NCI-H460 (cell line): ENCODE measurements at places on chromosomes 3 and 15. TPM values are rescaled to one million over a fixed set of nuclear protein-coding genes. Genes with fewer than 3 reads are reported as not detected.

Gene HGD
- 1.3 and 2.2 TPM in 2 replicates for total RNA-seq

DNA sequence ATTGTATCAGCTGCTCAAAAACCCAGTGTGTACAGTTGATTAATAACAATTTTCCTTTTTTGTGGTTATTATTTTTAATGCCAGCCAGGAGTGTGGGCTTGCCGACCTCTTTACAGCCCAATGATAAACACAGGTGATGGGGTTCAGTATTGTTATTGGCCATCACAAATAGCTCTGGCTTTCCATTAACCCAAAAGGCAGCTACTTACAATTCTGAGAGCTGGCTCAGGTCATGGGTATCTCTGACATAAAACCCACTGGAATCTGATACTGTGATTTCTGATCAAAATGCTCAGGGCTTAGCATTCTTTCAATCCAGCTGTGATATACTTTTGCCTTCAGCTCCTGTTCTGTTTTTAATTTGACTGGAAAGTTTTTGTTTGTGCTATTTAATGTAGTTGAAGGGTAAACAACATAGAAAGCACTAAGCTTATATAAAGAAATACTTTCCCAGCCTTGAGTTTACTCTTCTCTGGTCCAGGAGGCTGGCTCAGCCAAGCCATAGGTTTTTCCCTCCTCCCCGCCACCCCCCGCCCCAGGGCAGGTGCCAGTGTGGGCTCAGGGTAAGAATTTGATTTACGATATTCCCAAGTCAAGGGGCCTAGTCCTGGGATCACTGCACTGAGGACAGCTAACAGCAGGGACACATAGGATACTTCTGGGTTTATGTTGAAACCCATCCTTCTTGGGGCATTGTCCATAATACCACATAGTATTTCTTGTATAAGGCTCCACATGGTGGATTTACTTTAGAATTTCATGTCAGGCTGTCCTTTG, 54.0 kb upstream of the MYZAP start:
- DNase-seq = no peak

DNA sequence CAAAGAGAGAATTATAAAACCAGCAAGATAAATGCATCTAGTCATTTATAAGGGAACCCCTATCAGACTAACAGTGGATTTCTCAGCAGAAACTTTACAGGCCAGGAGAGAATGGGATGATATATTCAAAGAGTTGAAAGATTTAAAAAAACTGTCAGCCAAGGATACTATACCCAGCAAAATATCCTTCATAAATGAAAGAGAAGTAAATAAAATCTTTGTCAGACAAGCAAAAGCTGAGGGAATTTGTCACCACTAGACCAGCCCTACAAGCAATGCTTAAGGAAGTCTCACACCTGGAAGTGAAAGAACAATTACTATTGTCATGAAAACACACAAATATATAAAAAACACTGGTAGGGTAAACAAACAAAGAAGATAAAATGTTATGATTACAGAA, 113.4 kb upstream of the FAM3D start:
- no peak for DNase-seq

DNA sequence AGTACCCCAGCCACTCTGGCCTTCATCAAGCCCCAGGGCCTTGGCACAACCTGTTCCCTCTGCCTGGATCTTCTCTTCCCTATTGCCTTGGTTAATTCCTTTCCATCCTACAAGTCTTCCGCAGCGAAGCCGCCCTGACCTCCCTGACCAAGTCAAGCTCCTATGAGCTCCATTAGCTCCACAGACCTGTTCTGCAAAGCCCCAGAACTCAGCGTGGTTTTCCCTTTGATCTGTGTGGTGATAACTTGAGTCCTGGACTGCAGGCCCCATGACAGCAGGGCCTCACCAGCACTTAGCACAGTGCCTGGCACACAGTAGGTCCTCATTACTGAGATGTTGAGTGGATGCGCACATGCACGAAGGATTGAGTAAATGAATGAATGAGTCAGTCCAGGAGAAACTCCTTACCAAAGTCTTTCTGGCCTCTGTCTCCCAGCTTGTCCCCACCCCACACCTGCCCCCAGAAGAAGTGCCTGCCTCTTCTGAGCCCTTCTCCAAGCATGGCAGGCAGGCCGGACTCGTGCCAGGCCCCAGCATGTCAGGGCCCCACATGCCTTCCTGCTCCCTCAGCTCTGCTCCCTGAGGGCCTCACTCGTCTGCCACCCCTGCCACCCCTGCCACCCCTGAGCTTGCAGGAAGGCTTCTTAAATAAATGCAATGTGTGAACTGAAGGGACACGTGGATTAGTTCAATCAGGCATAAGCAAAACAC, 6.3 kb downstream of the ANPEP start:
- DNase-seq = no peak

GRCh38 chr3:189981668-189982067, 139.0 kb downstream of the P3H2 start:
- no peak for DNase-seq

DNA sequence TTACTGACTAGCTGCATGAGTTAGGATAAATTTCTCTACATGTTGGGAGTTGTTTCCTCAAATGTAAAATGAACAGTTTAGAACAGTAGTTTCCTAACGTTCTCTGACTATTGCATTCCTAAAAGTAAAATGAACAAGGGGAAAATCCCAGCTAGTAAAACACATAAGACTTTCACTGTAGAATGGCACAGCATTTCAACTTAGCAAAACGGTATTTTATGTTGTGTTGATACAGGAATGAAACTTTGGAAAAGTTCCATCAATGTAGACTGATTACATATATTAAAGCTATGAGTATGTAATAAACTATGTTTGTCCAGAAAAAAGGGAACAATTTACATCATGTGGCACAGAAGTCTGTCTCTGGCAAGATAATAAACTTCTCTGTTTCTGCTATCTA, 297.4 kb upstream of the EPHA3 start:
- DNase-seq = no peak

Gene CADPS
- total RNA-seq = not detected in 2 replicates

GRCh38 chr3:165837058-165837525, at the start of gene BCHE:
BCHE (minus strand) TSS chr3:165837423; CDS start chr3:165831033, 6,390 bp downstream.
- peak; percentile 71 for DNase-seq

Gene ATP13A3
- total RNA-seq = 91.5 and 101 TPM in 2 replicates

Gene LRRIQ4
- 0.10 and 0.17 TPM in 2 replicates for total RNA-seq

DNA sequence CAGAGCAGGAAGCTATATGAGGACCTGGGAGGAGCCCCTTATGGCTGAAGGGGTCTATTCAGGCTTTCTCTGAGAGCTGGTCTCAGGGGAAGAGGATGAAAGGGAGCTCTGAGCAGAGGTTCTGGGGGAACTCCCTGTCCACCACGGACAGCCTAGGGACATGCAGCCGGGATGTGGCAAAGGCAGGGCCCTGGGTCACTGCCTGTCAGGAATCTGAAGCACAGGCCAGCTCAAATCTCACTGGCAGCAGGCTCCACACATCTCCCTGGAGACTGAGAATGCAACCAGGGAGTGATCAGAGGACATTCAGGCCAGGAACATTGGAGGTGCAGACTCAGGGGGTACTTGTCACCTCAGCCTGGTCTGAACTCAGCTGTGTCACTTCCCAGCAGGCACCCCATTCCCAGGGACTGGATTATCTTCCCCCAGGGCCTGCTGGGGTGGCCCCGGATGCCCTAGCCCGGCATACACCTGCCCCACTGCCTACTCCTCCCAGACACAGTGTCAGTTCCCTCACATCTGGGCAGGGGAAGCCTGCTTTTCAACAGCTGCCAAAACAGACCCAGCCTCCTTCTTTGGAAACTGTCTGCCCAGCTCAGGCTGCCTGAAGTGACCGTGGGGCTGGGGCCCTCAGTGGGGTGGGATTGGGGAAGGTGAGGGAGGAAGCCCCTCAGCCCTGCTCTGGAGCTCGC, 18.3 kb upstream of the SEMA3F start:
- no peak for DNase-seq

Gene CDHR4
- not detected in 2 replicates for total RNA-seq

GRCh38 chr3:82509106-82509842, 747.8 kb upstream of the GBE1 start:
- DNase-seq = no peak

Gene KIF7
- 1.9 and 2.6 TPM in 2 replicates for total RNA-seq

GRCh38 chr3:26559227-26559626, 63.3 kb upstream of the LRRC3B start:
- DNase-seq = no peak

- no peak for DNase-seq
These were observed 27.3 kb upstream of the RAD18 start for GRCh38 chr3:8990266-8991215.

DNA sequence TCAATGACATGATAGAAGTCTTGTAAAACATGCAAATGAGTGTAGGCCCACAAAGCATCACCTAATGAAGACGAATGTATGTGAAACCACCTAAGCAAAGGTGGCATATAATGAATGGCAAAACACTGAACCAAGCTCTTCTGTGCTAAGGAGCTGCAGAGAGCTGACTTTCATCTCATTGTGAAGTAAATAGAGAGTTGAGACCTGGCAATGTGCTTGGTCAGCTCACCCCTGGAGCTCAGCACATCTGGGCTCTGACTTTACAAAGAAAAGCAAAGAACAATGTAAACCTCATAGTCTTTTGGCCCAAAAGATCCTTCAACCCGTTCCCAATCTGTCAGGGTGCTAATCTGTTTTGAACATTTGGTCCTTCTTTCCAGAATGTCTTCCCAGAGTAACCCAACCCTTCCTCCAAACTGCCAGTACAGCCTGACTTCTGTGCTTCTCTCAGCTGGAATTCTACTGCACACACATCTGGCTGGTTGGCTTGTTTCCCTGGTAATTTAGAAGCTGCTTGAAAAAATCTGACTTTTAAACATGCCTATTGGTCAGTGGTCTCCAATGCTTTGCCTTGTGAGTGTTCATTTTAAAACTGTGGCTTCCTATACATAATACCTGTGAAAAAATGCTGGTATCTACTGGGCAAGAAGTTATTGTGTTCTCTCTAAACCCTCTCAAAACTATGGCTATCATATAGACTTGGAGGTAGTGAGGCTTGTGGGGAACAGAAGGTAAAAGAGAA, 101.7 kb downstream of the CD200R1L start:
- no peak for DNase-seq

Gene ZBTB20
- 4.8 and 5.3 TPM in 2 replicates for total RNA-seq

DNA sequence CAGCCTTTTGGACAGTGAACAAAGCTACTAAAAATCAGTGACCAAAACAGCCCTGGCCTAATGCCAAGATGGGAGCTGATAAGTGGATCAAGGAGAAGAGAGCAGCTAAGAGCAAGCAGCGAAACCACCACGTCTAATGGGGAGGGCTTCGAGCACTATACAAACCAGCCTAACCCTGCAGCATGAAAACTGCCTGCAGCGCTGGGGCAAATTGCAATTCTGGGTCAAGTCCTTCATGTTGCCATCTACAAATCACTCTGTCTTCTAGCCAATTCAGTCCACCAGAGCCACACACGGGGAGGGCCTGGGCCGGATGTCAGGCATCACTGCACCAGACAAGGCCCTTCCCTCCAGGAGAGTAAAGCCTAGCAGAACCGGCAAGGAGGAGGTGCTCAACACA, 30.5 kb upstream of the SPATA12 start:
- no peak for DNase-seq
